ENCODE measurements at places on chromosomes 7 and 10. TPM values are rescaled to one million over a fixed set of nuclear protein-coding genes. Genes with fewer than 3 reads are reported as not detected.

GRCh38 chr10:56547163-56547562, 186.1 kb upstream of the ZWINT start:
- DNase-seq = no peak

- peak; percentile 41 for DNase-seq
Observed at GRCh38 chr10:11017570-11018431, at the start of gene CELF2. CELF2 (plus strand) TSS chr10:11017872; CDS start chr10:11018090, 218 bp downstream.

- no peak for DNase-seq
Observed at GRCh38 chr10:43219848-43220247, 47.0 kb downstream of the RASGEF1A start.

DNA sequence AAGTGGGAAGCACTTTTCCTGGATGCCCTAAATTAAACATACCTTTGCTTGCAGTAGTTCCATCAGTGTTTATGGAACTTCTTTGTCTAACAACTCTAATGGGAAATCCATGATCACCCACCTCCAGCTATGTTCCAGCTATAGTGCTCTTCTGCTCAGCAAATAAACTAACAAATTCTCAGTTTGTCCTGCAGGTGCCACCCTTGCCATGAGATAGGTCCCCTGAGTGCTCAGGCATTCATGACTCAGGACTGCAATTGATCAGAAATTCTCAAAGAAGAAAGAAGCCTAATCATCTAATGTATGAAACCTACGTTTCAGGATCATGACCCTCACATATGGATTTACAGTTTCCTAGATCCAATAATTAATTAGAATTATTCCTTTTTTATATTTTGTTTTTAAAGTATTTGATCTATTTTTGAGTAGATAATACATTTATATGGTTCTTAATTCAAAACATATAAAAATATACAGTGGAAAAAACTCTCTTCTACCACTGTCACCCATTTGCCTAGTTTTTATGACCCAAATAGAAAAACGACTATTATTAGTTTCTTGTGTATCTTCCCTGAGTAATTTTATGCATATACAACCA, 48.7 kb upstream of the DYNC1I1 start:
- DNase-seq = no peak

DNA sequence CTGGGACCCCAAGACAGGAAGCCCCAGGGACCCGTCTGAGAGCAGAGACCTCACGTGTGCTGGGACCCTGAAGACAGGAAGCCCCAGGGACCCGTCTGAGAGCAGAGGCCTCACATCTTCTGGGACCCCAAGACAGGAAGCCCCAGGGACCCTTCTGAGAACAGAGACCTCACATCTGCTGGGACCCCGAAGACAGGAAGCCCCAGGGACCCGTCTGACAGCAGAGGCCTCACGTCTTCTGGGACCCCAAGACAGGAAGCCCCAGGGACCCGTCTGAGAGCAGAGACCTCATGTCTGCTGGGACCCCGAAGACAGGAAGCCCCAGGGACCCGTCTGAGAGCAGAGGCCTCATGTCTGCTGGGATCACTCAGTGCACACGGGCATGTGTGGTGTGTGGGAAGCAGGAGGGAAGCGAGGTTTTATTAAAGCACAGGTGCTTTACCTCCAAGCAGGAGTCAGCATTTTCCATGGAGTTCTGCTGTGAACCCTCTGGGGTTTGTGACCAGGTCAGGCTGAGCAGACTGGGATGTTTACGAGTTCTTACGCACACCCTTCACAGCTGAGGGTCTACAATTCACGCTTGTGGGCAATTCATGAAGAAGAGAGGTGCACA, 590.6 kb downstream of the DNAJB6 start:
- DNase-seq = no peak

DNA sequence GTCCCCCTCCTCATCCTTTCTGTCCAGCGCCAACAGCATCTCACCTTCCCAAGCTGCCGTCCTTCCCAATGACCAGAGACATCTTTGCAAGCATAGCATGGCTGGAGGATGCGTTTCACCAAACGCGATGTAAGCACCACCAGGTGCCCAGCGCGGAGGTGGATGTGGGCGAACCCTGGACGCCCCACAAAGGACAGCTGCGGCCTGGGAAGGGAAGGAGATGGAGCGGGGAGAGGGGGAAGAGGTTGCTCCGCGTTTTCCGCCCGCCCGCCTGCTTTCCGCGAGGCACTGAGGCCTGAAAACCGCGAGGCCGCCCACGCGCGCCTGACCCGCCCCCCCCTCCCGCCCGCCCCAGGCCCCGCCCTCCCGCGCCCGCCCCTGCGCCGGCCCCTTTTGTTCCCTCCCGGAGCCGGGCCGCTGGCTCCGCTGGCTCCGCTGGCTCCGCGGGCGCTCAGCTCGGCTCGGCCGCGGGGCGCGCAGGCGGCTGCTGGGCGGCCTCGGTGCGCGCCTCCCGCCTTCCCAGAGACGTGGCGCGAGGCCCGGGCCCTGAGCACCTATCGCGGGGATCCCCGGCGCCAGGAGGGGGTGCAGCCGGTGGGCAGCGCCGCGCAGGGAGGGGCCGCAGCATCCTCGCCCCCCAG, at the start of gene CLIP2:
CLIP2 (plus strand) TSS at position 390 of the 641 bp plus-strand sequence. CDS start 28,140 bp downstream, outside the sequence.
- DNase-seq = peak; percentile 75

DNA sequence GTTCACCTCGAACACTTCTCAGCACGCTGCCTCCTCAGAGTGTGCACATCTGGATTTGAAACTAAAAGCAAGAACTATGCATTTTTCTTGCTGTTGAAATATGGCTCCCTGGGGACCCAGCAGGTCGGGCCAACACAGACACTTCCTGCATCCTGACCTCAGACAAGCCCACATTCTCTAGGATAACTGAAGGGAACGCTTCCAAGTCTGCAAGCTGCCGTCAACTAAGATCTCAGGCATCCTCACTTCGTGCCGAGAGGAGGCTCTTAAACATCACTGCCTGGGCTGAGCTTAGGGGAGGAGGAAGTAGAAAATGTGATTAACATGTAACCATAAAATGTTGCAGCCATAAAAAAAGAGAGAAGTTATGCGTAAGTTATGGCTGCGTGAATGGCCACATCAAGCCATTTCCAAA, 65.5 kb downstream of the PYROXD2 start:
- no peak for DNase-seq

- no peak for DNase-seq
Observed at GRCh38 chr7:28748346-28748745, 209.8 kb downstream of the TRIL start.

- no peak for DNase-seq
Observed at GRCh38 chr7:135147341-135147898, 452 bp upstream of the TMEM140 start.

GRCh38 chr10:2592360-2593160, 474.8 kb upstream of the PFKP start:
- no peak for DNase-seq

- no peak for DNase-seq
Observed at GRCh38 chr10:35203745-35204144, 77.1 kb downstream of the CREM start.

DNA sequence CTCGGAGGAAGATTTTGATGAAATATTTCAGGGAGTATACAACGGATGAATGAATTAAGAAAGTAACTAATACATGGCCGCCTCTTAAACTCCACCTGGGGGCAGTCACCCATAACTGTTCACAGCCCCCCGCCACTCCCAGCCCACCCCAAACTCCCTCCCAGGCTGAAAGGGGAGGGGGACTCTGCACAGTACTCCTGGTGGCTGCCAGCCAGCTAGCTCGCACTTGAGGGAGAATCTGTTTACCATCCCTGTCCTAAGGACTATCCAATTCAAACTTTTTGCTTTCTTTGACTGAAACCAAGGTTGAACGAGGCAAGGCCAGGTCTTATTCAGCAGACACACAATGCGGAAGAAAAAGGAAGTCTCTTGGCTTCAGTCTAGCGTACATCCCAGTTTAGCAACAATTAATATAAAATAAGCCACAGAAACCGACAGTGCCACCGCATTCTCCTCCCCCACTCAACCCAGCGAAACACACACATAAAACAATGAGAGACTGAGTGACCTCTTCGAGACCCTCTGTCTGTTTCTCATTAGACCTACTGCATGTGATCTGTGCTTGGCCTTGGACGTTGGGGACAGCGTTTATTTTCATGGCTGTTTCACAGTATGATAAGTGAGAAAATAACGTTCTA, 219.5 kb downstream of the GLI3 start:
- no peak for DNase-seq

DNA sequence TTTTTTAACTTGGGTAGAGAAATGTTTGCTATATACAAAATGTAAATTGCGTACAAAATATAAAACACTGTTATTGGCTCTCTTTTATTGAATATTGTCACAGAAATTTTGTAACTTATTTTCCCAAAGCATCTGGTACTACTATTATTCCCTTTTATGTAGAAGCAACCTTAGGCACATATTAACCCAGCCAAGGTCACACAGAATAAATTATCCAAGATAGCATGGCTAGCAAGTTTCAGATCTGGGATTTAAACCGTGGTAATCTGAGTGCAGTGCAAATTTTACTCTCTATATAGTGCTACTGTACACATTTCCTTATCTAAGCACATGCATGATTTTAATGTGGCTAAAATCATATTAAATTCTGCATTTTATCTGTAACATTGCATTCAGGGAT, 1190.5 kb upstream of the LRRTM3 start:
- DNase-seq = no peak

GRCh38 chr7:149822353-149822943, 15.7 kb upstream of the ZNF862 start:
- DNase-seq = no peak

GRCh38 chr10:52394246-52394645, 80.2 kb downstream of the DKK1 start:
- no peak for DNase-seq

- DNase-seq = no peak
Observed at GRCh38 chr10:96532523-96532922, 18.8 kb upstream of the TLL2 start.

GRCh38 chr7:157436763-157437480, 100.1 kb downstream of the DNAJB6 start:
- DNase-seq = no peak

DNA sequence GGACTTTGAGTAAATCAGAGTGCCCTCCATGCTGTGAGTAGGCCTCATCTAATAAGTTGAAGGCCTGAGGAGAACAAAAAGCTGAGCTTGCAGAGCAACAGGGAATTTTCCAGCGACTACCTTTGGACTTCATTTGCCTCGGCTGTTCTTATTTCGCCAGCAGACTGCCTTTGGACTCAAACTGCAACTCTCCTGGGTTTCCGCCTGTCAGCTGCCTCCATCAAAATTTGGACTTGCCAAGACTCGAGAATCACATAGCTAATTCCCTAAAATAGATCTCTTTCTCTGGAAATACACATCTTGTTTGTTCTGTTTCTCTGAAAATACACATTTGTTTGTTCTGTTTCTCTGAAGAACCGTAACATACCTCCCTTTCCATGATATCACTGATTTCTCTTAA, 93.8 kb downstream of the ITGB8 start:
- DNase-seq = no peak

GRCh38 chr10:18949391-18949790, 99.2 kb upstream of the MALRD1 start:
- DNase-seq = no peak

DNA sequence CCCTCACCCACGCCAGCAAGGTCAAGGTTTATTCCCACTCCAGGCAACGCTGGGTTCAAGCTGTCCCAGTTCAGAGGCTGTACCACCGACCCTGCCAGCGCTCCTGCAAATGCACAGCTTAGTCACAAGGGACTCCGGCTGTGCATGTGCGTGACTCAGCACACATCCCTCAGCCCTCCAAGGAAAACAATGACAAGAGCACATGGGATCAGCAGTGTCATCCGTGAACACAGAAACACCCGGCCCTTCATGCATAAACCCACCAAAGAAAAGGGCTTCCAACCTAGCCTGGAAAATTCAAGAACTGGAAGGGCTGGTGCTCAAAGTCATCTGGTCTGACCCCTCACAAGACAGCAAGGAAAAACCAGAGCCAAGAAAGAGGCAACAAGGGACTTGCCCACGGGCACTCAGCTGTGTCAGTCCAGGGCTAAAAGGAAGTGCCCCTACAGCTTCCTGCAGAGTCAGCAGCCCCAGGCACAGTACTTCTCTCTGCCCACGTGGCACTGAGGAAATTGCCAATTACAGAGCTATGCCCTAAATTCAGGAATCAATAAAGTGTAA, 106.1 kb downstream of the KCNMA1 start:
- no peak for DNase-seq

GRCh38 chr7:41910940-41911600, 208.2 kb upstream of the INHBA start:
- DNase-seq = no peak

GRCh38 chr10:23408330-23408976, 30.4 kb upstream of the OTUD1 start:
- no peak for DNase-seq

DNA sequence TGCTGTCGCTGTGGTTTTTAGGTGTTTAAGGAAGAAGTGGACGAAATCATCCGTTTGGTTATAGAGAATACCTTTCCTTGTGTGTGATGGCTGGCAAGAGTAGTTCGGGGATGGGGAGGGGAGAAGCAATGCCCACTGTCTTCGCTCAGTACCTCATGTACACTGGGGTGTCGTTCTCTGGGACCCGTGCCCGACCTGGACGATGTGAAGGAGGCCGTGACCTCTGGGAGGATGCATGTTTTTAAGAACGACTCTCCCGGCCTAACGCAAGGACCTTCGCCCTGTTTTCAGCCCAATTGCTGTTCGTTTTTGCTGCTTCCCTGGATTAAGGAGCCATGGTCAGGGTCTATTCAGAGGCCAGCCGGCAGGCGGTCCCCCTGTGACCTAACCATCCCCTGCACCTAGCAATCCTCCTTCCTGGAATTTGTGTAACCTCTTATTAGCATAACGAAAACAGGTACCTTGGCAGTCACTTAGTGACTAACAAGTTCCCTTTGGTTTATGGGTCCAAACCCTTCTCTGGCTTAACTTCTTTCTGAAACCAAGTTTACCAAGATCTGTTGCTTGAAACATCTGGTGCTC, 1.3 kb downstream of the NFE2L3 start:
- no peak for DNase-seq

DNA sequence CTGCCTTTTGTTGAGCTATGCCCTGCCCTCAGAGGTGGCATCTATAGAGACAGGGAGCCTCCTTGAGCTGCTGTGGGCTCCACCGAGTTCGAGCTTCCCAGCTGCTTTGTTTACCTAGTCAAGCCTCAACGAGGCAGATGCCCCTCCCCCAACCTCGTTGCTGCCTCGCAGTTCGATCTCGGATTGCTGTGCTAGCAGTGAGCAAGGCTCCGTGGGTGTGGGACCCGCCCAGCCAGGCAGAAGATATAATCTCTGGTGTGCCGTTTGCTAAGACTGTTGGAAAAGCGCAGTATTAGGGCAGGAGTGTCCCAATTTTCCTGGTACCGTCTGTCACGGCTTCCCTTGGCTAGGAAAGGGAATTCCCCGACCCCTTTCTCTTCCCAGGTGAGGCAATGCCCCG, 88.4 kb upstream of the CDK6 start:
- DNase-seq = no peak

The GPR85 gene
- total RNA-seq = not detected

The DNAJC2 gene
- total RNA-seq = 97.2 TPM

The LRGUK gene
- total RNA-seq = not detected

The CDNF gene
- 0.71 TPM for total RNA-seq

The LRCH4 gene
- total RNA-seq = 69.3 TPM

The TMEM176B gene
- 0.33 TPM for total RNA-seq

The C7orf33 gene
- not detected for total RNA-seq

The GPER1 gene
- total RNA-seq = 0.08 TPM

The HECW1 gene
- total RNA-seq = not detected
